ENCODE measurements at places on chromosomes 7 and 10.

GRCh38 chr7:29167721-29168120 is 21.4 kb upstream of the CPVL start:
- no peak for DNase-seq

DNA sequence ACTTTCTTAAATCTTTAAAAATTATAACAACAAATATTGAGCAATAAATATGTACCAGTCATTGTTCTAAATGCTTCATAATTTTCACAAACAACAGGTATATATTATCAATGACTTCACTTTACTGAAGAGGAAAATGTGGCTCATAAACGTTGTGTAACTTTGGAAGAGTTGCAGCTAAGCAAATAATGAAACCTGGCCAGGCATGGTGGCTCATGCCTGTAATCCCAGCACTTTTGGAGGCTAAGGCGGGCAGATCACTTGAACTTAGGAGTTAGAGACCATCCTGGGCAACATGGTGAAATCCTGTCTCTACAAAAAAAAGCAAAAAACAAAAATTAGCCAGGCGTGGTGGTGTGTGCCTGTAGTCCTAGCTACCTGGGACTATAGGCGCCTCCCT is 71.9 kb upstream of the AMPH start:
- no peak for DNase-seq

DNA sequence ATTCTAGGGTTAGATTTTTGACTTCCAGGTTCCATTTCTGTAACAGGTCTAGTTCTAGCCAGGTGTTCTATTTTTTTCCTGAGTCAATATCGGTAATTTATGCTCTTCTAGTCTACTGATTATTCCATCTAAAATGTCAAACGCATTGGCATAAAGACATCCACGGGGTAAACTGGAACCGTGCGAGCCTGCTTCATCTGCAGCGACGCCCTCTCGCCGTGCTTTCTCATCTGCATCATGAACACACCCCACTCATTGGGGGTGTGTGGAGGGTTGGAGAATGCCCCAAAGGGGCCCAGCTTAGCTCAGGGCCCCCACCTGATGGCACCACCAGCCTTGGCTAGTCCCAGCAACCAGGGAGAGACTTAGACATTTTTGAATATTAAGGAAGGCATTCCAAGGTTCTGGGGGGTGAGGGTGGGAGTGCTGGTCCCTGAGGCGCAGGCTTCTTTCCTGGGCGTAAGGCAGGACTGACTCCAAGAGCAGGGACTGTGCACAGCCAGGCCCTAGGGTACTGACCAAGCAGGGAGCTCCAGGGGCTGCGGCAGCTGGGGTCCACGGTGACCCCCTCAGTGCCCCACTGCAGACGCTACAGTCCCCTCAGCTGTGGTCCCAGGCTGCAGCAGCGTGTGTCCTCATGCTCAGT is 12.9 kb upstream of the CRYGN start:
- no peak for DNase-seq

DNA sequence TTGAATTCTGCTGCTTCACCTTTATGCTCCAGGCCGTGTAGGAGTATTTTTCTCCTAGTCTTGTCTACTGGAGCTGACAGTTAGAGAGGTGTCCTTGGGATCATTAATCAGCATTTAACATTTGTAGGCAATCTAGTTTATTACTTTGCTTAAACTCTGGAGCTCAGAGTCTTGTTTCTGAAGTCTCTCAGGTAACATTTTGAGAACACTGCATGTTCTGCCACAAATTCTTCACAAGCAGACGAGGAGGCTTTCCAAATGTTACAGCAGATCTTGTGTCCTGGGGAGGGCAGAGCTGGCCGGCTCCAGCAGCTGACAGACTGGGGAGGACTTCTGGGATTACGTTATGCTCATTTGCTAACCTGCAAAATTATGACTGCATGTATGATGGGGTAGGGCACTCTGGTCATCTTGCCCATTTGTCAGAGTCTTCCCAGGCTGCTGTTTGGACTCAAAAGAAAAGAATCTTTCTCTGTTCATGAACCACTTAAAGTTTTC is 50.5 kb downstream of the GALNT17 start:
- DNase-seq = no peak

DNA sequence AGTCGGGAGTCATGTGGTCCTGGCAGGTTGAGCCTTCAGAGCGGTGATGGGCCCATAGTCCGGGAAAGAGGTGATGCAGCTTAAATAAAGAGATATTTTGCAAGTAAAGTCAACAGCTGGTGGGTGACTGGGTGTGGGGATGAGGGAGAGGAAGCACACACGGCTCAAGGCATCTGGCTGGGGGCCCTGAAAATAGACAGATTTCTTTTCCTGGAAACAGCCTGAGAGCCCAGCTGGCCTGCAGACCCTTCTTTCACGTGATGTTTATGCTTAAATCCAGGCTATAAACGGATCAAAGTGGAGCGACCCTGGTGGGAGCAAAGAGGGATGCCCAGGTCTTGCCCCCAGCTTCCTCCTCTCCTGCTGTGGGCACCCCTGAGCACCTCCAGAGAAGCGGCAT is 149.1 kb downstream of the TEX36 start:
- DNase-seq = no peak

- no peak for DNase-seq
Measured at GRCh38 chr10:56537984-56538383, 176.9 kb upstream of the ZWINT start.

DNA sequence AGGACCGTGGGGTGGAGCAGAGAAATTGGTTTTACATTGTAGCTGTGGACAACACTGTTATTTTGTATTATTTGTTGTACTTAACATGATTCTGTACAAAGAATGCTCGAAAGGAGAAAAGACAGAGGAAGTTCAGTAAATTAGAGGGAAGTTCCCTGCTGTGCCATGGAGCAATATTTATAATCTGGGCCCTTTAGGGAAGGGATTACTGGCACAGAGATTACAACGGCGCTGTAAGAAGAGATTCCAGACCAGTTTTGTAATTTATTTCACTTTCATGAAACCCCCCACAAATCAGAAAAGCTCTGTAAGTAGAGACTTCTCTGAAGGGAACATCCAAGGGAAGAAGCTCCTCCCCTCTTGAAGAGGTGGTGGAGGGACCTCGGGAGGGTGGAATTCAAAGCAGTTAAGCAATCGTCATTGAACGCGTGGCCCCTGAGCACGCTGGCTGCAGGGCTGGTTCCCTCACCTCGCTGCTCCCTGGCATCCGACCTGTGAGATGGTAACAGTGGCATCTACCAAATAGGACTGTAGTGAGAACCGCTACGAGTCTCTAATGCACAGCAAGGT is 113.5 kb downstream of the KLF6 start:
- DNase-seq = no peak

DNA sequence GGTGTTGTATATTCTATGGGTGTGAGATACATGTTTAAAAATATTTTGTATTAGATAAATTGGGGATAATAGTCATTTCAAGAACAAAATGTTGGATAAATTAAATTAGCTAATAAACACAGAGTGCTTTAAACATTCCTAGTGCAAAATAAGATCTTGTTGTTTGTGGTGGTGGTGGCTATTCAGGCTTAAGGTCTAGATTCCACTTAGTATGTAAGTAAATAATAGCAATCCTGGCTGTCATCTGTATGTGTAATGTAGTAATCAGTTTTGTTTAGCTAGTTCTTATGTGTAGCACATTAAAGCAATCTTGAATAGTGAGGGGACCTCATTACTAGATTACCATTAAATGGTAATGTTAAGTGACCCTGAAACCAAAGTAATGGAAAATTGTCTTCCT is 48.7 kb downstream of the KAT6B start:
- DNase-seq = no peak

DNA sequence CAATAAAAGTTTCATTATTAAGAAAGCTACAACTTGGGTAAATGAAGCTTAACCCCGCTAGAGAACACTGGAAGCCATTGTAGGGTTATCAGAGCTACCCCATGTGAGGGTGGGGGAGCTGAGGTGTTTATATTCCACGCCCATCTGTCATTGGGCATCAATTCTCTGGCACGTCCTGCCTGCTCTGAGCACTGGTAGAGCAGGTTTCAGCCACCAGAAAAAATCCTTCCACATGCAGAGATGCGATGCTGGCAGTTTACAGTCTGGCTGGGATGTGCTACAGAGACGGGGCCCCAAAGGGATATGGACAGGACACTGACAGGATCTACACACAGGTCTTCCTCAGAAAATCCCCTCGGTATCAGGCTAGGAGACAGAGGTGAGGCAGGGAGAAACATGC is 15.9 kb upstream of the RAPGEF5 start:
- no peak for DNase-seq

- DNase-seq = no peak
Measured at GRCh38 chr7:90173127-90173844, 19.0 kb downstream of the STEAP1 start.

- DNase-seq = no peak
Measured at GRCh38 chr10:15210521-15210920, 42.0 kb upstream of the NMT2 start.

GRCh38 chr7:148719753-148720152 is 21.1 kb downstream of the CUL1 start:
- no peak for DNase-seq

GRCh38 chr7:131816391-131817007 is 260.1 kb upstream of the PODXL start:
- no peak for DNase-seq

- DNase-seq = no peak
Measured at GRCh38 chr10:59538623-59539022, 171.0 kb downstream of the SLC16A9 start.

DNA sequence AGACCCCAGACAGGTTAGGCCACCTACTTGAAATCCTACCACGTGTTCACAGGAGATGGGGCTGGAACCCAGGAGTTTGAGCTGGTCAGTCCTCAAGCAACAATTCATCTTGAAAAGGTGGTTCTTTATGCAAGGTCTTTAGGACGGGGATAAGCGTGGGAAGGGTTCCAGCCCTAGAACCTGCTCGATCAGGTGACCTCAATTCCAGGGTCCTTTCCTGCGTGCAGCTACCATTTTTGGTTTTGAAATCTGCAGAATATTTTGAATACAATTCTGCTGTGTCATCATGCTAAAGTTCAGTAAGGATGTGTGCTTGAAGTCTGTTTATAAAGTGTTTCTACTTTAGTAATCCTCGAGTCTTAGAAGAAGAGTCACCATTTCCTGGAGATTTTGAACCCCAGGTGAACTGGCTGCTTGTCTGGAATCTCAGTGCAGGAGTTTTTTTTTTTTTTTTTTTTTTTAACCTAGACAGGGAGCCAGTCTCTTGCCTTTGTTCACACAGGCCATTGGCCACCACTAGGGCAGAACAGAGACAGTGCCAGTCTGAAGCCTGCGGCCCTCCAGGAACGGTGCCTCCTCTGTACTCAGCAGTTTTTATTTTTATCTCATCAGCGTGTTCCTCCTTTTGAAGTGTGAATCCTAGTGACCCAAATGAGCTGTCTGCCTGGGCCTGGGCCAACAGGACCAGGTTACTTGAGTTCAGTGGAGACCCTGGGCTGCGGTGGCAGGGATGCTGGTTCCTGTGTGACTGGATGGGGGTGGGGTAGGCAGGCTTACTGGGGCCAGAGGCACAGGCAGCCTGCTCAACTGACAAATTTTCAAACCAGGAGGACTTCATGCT is 54.6 kb downstream of the EEPD1 start:
- DNase-seq = no peak

DNA sequence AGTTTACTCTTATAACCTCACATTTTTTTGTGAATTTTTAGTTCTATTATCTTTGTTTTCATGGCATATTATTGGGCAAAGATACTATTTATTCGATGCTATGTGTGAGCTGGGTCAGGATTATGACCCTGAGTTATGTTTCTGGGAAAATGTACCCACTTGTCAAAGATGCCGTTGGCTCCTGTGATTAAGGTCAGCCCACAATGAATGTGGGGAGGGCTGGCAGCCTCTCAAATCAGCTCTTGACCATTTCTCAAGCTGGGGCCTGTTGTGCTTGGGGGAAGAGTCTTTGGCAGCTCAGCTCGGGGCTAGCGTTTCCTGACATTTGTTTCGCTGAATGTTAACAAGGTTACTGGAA is 97.5 kb downstream of the TCF7L2 start:
- DNase-seq = no peak

GRCh38 chr10:86967481-86967941 is 771 bp upstream of the ADIRF start:
- DNase-seq = no peak

DNA sequence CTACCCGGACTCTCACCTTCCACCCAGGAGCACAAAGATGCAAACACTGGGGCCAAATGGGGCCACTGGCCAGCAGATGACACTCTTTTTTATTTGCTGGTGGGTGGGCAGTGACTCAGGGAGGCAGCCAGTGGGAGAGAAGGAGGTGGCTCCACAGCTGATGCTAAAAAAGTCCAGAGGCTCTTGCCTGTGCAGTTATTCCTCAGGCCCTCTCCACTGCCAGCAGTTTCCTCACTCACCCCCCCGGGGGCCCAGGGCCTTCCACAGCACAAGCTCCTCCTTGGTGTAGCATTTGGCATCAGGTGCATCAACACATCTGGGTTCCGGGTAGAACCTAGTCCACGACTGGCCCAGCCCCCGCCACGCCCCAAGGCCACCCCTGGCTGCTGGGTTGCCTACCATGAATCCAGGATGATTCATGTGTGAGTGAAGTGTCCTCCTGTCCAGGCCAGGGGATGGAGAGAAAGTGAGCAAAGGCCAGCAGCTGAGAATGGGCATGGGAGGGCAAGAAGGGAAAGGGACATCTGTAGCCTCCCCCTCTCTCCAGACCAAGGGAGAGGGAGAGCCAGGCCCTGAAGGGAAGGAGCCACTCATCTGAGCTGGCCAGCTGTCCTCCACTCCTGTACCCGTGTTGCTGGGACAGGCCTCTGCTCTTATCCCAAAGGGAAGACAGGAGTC is 1.7 kb upstream of the KCNH2 start:
- DNase-seq = no peak

- DNase-seq = no peak
Measured at GRCh38 chr10:112832361-112832878, 117.6 kb upstream of the TCF7L2 start.

DNA sequence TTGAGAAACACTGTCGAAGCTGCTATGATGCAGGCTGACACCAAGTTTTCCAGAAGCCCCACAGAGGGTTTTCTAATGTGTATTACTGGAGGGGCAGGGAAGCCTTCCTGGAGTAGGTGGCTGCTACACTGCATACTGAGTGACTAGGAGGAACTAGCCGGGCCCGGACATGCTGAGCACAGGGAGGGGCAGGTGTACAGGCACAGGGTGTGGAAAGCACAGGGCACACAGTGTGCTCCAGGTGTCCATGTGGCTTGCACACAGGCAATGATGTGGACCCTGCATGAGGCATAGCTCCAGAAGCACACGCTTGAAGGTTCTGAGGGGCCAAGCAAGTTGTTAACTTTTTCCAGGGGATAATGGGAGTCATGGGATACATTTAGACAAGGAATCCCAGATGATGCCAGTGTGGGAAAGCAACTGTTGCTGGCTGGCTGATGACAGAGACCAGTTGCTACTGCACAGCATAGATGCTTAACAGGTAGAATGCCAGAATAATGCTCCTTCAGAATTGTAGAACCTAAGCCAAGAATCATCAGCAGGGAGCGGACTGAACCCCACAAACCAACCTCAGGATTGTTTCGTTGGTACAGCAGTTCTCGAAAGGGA is 14.6 kb downstream of the DHX32 start:
- DNase-seq = no peak

GRCh38 chr7:55895021-55895420 is 7.8 kb downstream of the ZNF713 start:
- no peak for DNase-seq

GRCh38 chr7:141356161-141356560 is 195.0 kb upstream of the AGK start:
- no peak for DNase-seq

All from GF-D8 (cell line).